Naive thymus-derived CD8-positive, alpha-beta T cell (primary cell): ENCODE measurements at places on chromosomes 16 and 17. TPM values are rescaled to one million over a fixed set of nuclear protein-coding genes. Genes with fewer than 3 reads are reported as not detected.

- DNase-seq, result no peak
These were observed 30.7 kb upstream of the POLR3E start for GRCh38 chr16:22266546-22266945.

DNA sequence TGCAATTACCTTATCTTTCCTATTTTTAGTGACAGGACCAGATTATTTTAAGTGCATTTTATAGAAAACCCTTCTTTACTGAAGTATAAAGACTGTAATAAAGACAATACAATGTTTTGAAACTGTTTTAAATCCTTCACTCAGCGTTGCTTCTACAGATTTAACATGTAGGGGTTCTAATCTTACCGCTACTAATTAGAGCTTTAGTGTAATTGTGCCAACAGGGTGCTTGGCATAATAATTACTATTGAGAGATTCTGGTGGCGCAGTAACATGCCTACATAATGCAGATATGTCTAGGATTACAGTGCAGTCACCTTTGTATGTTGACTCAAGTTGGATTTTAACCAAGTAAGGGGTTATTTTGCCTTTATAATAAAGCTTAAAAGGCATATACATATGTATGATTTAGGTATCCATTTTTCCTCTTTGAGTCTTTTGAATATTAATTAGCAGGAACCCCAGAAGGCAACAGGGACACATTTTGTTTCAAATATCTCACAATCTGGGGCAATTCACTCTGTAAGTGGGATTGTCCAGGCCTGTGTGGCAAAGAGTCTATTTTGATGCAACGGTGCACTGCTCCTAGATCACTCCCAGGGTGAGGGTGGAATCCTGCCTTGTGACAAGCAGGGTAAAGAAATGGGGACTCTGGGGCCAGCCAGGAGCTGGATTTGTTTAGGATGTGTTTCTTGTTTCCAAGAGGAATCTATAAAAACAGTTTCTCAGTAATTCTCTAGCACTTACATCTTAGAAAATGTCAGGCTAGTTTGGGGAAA lies 604.7 kb upstream of the SALL1 start:
- no peak for DNase-seq

DNA sequence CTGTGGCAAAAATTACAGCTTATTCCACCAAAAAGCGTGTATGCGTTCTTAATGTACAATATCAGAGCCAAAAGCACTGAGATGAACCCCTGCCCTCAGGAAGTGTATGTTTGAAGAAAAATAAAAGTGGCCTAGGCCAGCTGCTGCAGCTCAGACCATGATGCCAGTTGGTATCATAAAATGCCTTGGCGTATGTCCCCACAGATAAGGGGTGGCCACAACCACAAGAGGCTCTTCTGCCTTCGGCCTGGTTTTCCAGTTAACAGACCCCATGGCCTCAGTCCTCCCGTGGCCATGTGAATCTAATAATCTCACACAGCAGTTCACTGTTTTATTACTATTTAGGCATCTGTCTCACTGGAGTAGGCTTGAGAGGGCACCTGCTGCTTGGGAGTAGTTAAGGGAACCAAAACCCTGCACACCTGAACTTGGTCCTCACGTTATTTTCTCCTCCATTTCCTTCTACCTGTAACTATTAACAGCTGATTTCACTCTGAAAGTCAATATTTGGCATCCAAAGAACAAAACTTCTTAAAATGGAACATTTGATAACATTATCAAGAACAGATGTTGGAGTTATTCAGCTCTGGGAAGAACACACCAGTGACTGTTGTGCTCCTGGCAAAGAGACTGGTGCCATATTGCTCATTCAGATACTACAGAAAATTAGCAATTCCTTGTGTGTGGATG lies 34.8 kb upstream of the ERN1 start:
- no peak for DNase-seq

DNA sequence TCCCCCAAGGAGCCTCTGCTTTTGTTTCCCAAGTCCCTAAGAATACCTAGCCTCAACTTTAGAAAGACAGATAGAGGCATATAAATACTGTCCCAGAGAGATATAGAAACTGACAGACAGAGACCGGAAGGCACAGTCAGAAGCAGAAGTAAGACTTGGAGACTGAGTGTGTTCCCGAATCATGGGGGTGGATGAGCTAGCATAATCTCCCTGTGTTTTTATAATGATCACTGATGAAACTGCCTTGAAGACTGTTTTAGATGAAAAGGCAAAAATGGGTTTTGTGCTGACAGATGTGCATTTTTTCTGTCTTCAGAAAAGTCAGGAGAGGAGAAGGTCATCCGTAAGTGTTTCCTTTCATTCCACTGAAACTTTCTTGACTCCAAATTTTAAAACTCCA lies 8.3 kb upstream of the PSMD3 start:
- no peak for DNase-seq

GRCh38 chr16:16861546-16861945 lies 482.6 kb downstream of the NPIPA7 start:
- DNase-seq, result peak; percentile 28

- no peak for DNase-seq
These were observed 43.3 kb downstream of the POLR3K start for GRCh38 chr16:9903-10665.

DNA sequence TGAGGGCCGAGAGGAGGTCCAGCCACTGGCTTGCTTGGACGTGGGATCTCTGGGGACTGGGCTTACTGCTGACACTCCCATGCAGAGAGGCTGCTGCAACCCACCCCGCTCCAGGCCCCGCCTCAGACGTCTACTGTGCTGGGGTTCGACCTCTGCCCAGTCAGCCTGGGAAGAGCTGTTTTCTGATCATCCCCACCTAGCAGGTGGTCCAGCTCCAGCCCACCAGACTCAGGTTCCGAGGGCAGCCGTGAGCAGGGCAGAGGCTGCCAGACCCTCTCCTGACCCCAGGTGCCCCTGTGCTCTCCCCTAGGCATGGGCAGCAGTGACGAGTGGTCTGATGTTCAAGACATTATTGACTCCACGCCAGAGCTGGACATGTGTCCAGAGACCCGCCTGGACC lies 23.4 kb downstream of the NME3 start:
- DNase-seq, result no peak

DNA sequence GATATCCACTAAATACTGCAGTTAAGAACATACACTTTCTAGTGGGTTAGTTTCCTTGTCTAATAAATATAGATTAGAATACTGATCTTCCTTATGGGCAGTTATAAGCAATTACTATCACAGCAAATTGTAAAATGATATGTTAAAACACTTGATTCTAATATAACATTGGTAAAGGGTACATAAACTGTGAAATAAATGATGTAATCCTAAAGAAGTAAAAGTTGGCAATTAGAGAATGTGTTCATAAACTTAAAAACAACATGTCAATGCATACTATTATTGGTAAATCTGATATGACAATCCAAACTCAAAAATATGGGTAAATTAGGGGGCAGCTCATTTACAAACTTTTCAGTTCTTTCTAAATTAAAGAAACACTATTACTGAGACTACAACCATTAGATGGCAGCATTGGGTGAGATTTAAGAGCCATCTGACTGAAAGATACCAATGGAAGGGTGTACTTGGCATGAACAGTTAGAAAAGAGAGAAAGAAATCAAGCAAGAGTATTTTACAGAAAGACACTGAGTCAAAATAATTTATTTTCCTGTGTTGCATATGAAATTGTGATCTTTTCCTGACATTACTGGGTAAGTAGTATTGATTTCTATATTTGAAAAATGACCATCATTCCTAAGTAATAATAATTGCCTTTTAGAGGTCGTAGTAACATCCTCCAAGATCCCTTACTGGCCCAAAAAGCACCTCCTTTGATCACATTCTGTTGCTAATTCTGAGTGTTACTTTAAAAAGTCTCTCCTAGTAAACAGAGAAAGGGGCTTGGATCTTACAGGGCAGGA lies 119.6 kb downstream of the SPAG9 start:
- DNase-seq, result peak; percentile 65

DNA sequence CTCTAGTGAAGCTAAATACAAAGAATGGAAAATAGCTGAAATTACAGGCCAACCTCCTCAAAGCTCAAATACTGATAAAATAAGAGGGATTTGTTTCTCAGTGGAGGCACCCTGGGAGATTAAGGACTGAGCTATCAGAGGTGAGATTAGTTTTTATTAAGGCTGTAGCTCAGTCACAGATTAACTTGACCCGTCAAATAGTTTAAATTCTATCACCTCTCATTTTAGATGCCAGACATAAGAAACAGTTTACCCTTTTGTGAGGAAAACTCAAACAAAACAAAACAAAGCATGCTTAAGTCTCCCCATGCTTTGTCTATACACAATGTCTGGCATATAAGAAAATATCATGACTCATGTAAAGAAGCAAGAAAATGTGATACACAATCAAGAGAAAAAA lies 208.3 kb upstream of the PMFBP1 start:
- no peak for DNase-seq

GRCh38 chr17:30237296-30238002 lies 2.0 kb upstream of the SLC6A4 start:
- no peak for DNase-seq

DNA sequence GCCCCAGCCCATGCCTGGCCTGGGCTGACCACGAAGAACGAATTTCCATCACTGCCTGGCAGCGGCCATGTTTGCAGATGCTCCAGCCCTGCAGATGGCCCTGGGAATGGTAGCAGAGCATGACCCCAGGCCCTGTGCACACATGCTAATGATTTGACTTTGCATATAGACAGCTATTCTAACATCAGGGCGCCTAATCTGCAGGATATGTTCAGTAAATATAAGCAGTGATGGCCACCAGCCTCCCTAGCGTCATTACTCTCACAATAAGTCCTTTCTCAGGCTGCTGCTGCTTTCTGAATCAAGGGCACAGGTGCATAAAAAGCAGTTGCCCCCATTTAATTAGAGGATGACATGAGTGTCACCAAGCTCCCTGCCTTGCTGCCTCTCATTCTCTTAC lies 24.2 kb downstream of the DNAH9 start:
- DNase-seq, result no peak

GRCh38 chr16:68417711-68418301 lies 30.5 kb downstream of the SMPD3 start:
- DNase-seq, result peak; percentile 86

- DNase-seq, result no peak
These were observed 558 bp downstream of the B3GNT9 start for GRCh38 chr16:67150047-67150832.

- no peak for DNase-seq
These were observed 18.1 kb downstream of the RHBDL3 start for GRCh38 chr17:32283745-32284201.

DNA sequence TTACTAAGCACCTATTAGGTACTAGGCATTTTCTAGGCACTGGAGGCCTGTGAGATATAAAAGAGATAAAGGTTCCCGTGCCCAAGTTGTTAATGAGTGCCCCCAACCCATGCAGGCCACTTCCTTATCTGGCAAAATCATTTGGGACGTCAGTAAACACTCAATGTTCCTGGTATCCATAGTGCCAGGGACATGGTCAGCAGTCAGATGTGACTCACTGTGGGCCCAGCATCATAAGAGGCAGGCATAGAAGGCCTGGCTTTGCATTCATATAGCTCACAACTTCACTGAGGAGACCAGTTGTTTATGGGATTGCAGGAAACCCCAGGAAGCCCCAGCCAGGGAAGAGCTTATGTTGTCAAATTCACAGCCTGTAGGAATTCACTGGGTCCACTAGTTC lies 81.1 kb downstream of the MRC2 start:
- no peak for DNase-seq

- DNase-seq, result no peak
These were observed 79.7 kb downstream of the VAT1L start for GRCh38 chr16:77868052-77868451.

DNA sequence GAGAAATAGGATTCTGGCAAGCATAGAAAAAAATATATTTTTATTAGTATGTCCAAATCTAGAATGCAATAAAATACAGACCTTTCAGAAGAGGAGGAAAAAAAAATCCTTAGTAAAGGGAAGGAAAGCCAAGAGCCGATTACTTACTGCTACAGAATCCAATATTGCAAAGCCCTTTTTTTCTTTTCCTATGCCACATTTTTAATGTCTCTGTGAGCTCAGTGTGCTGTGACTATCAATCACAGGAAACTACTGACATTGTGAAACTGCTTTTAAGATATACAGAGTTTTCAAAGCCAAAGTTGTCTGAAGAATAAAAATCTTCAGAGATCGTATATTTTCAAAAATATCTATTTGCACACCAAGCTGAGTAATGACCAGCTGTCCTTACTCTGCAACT lies 120.4 kb downstream of the CHD9NB start:
- DNase-seq, result no peak

GRCh38 chr17:34154961-34155730 lies 99.9 kb upstream of the CCL2 start:
- no peak for DNase-seq

DNA sequence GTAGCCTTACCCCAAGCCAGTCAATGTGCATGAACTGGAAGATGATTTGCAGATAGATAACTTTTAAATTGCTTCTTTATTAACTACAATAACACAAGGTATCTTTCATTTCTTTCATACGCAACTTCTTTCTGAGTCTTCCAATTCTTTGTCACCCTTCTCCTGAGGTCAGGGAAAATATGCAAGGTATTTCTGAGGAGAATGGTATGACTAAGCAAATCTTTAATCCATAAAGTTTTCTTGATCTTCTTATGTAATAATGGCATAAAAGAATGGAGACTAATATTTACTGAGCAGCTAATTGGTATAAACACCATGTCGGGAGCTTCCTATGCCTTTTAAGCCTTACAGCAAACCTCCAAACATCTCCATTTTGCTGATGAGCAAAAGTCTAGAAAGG lies 438.9 kb downstream of the KCNJ2 start:
- no peak for DNase-seq

- DNase-seq, result no peak
These were observed 1.1 kb downstream of the KDM8 start for GRCh38 chr16:27204312-27204915.

GRCh38 chr17:30230596-30231125 lies 4.8 kb downstream of the SLC6A4 start:
- DNase-seq, result no peak

GRCh38 chr16:31277659-31278260 lies 18.0 kb downstream of the ITGAM start:
- DNase-seq, result no peak

DNA sequence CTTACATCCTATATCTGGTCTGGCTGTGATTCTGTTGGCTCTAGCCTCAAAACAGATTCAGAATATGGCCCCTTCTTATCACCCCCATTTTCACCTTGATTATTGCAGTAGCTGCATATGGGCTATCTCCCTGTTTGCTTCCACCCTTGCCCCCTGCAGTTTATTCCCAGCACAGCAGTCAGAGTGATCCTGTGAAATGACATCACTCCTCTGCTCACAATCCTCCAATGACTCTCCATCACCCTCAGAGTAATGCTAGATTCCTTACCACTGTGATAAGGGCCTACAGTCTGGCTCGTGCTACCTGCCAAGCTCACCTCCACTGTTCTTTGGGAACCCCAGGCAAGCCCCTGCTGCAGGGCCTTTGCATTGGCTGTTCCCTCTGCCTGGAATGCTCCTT lies 92.5 kb downstream of the ASIC2 start:
- DNase-seq, result no peak

Gene PARN
- total RNA-seq, result 47.9 TPM

Gene KCNJ16
- total RNA-seq, result not detected

Gene RND2
- total RNA-seq, result not detected

Gene AOC3
- 1.6 TPM for total RNA-seq

Gene TANGO6
- total RNA-seq, result 33.7 TPM

Gene SMTNL2
- total RNA-seq, result not detected

Gene EPX
- not detected for total RNA-seq

Gene KRT33A
- total RNA-seq, result not detected

Gene SCARF1
- 1.3 TPM for total RNA-seq

Gene SPATA22
- total RNA-seq, result not detected

Gene CA5A
- not detected for total RNA-seq

Gene CA10
- not detected for total RNA-seq

Gene NPIPB4
- total RNA-seq, result 292 TPM

Gene KRT25
- total RNA-seq, result not detected

Gene SLC16A13
- total RNA-seq, result 14.7 TPM

Gene MT2A
- 39.0 TPM for total RNA-seq
